ENCODE measurements at places on chromosomes 4 and X.

DNA sequence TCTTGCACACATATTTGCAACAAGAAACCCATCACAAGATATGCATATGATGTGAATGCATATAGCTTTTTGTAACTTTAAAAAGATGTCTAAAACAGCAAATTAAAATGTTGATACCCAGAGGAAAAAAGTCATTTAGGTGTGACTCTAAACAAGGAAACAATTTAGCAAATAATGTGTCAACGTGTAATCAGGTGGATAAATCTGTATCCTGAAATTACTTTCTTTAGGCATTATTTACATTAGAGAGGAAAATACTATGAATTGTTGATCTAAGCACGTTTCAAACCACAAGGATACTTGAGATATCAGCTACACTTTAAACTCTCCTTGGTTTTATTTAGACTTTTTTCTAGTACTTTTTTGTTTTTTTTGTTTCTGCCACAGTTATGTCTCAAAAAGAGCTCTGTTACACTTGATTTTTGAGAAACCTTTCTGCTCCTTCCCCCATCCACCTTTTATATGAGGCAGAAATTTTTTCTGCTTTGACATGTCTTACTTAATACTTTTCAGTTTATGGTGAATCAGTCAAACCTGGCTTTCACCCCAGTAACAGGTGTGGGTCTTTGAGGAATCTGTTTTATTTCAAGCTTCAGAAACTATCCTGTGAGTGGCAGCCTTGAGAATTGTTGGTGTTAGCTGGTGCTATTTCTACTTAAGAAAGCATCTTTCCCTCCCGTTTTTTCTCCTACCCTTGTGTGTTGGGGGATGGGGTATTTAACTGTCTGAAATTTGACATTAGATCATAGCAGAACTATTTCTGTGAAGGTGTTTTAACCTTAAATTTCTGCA lies 1.9 kb downstream of the NPNT start:
- no peak for DNase-seq

GRCh38 chr4:726235-726787 lies 20.7 kb downstream of the PCGF3 start:
- DNase-seq: no peak

- DNase-seq: no peak
Observed at GRCh38 chrX:121231566-121232358, 184.4 kb downstream of the GLUD2 start.

- DNase-seq: no peak
Observed at GRCh38 chrX:39331082-39331704, 529.9 kb downstream of the MID1IP1 start.

DNA sequence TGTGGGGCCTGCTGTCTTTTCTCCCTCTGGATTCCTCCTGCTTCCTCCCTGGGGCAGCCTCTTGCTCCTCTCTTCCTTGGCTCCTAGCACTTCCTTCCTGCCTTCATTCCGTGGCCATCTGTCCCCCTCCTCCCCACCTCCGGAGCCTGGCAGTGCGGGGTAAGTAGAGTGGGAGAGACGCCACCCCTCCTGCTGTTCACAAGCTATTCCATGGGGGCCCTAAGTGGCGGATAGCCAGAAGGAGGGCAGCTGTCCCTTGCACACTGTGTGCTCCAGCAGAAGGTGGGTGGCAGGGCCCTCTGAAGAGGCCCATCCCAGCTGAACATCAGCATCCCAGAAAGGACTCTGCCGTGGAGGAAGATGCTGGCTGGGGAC lies 27.4 kb downstream of the CCNQ start:
- no peak for DNase-seq

- no peak for DNase-seq
Observed at GRCh38 chr4:5365071-5366008, 314.1 kb downstream of the STK32B start.
